ENCODE measurements at places on chromosomes 12 and 14.

DNA sequence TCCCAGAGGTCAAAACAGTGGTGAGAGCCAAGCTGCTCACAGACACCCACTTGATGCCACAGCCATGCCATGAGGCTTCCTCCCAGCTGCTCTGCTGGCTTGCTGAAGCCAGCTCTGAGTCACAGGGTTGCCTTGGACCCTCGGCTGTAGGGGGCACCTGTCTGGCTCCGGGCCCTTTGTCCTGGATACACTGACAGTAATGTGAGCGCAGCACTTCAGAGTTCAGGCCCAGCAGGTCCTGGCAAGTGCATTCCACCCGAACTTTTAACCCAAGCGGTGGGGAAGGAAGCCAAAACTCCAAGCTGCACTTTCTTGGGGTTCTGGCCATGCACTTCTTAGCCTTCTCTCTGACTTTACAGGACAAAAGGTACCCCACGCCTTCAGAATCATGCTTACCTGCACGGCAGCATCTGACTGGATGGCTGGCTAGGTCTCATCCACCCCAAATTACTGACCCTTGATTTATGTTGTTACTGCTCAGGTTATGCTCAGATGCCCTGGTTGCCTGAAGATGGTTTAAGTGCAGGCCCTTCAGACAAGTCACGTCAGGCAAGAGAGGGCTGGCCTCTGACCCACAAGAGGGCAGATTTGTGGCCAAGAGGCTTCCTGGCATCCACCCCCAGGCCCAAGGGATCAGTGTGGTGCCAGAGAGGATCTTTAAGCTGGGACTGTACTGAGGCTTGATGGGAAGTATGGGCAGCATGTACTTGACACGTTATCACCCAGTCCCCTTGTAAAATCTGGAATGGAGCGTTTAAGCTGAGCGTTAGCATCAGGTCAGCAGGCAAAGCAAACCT lies 24.8 kb downstream of the SLC25A29 start:
- no peak for DNase-seq

DNA sequence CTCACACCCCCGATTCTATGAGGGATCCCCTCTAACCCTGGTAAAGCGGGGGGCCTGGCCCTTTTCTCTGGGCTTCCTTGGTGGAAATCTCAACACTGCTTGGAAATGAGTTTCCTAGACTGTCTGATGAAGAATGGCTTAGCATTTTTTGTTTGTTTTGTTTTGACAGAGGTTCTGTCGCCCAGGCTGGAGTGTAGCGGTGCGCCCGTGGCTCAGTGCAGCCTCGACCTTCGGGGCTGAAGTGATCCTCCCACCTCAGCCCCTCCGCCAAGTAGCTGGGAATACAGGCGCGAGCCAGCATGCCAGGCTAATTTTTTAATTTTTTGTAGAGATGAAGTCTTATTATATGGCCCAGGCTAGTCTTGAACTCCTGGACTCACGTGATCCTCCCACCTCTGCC lies 30.3 kb downstream of the TC2N start:
- DNase-seq: no peak

DNA sequence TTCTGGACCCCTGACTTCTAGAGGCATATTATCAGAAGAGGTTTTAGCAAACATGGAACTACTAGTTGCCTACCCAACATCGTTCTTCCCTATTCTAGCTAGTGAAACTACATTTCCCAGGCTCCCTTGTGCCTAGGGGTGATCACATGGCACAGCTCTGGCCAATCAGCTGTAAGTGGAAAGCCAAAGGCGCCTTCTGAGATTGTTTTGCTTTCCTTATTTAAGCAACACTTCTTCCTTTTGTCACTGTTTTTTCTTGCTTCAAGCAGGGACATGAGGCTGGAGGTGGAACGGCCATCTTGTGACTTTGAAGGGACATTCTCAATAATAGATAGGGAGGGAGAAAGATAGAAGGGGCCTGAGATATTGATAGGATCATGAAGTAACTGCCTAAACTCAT lies 136.7 kb downstream of the ZNF664 start:
- DNase-seq: no peak

GRCh38 chr14:52325630-52326029 lies 11.5 kb downstream of the PTGER2 start:
- no peak for DNase-seq

- no peak for DNase-seq
Measured at GRCh38 chr12:114248527-114248926, 157.4 kb downstream of the TBX5 start.

DNA sequence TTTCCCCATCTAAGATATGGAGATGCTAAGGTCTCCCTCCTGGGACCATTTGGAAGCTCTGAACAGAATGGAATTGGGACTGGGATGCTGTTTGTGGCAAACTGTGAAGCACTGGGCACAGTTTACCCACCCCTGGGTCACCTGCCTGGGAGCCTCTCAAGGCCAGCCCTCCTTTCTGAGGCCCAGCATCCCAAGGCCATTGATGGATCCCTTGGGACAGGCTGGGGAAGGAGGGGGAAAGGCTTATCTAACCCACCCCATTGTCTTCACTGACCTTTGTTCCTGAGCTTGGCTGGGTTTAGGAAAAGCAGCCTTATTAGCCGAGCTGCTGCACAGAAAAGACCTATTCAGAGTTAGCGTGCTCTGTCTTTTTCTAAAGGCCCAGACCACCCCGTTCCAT lies 5.2 kb downstream of the CCDC85C start:
- DNase-seq: no peak
